ENCODE measurements at places on chromosomes 6 and 20.

GRCh38 chr6:22113026-22113766 lies 183.6 kb downstream of the PRL start:
- no peak overlapping the region for H3K4me3 ChIP-seq
- no peak overlapping the region for H3K27ac ChIP-seq
- peak; percentile 44 for DNase-seq
- no peaks in the 10 kb centered on the region for H3K36me3 ChIP-seq

DNA sequence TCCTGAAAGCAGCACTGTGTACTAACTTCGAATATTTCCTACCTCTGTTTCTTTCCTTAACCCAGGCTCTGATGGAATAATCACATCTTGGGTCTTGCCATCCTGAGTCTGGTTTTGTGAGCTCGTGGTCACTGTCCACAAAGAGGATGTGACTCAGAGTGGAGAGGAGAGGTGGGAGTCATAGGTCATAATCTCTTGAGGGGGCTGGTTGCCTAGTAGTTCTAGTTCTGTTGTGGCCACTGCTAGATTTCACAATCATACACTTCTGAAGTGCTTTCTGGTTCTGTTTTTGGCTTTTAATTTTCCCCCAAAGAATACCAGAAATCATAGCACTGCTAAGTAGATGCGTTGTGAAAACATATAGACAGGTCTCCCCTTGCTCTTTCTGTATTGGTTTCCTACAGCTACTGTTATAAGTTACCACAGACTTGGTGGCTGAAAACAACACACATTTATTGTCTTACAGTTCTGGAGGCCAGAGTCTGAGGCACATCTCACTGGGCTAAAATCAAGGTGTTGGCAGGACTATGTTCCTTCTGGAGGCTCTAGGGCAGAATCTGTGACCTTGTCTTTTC lies 102.8 kb downstream of the NRSN1 start:
- H3K36me3 ChIP-seq: no peaks in the 10 kb centered on the region
- H3K4me1 ChIP-seq: no peaks in the 10 kb centered on the region
- H3K4me3 ChIP-seq: no peak overlapping the region
- no peak overlapping the region for H3K27ac ChIP-seq

DNA sequence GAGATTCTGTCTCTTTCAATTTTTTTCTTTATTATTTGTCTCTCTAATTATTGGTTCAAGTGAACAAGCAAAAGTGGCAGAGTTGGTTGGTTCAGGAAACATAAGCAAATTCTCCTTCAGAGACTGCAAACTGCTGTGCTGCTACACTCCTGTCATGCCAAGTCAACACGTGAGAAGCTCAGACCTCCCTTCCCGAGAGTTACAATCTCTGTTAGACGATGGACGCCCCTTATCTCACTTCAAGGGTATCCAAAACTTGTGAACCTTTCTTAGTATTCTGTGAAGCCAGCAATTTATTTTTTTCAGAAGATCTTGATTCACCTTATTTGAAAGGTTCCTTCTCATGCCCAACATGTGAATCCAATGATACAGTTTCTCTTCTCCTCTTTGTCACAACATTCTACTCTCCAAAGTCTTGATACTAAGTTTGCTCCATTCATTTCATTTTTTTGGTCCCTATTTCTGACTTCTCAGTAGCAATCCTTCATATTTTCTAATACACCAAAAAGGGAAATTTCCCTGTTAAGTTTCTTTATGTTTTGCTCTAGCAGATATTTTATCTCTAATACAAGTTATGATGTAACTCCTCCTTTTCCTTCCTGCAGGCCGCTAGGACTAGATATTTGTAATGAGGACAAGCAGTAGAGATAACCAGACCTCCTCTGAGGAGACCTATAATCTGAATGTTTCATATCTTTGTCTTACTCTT lies 448.8 kb upstream of the CITED2 start:
- H3K4me3 ChIP-seq: no peak overlapping the region
- no peaks in the 10 kb centered on the region for H3K27me3 ChIP-seq
- H3K36me3 ChIP-seq: no peaks in the 10 kb centered on the region
- peaks cover 7% of the 10 kb centered on the region for H3K4me1 ChIP-seq

DNA sequence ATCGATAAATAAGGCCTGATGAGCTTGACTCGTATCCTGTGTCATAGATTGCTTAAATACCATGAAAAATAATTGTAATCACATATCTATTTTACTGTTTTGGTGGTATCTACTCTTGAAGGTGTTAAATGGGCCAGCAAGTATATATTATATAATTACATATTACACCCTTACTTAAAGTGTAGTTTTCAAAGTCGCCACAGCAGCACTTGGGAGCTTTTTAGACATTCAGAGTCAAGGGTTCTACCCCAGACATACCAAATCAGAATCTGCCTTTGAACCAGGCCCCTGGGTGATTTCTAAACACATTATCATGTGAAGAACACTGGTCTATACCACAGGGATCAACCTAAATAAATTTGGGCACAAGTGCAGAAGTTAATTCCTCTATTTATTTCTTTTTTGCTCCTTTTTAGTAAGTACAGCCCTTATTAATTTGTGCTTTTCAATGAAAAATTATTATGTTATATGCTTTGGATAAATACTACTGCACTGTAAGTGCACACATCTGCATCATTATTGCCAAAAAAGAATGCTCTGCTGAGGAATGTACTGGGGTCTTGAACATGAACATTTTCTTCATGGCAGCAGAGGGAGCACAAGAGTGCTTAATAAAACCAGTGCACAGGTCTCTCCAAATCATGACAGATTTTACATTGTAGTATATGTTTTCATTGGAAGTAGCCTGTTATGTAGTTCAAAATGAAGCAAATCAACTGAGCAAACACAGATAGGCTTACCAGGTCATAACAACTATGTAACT lies 3.1 kb upstream of the ATXN1 start:
- no peaks in the 10 kb centered on the region for H3K36me3 ChIP-seq
- no peaks in the 10 kb centered on the region for H3K27me3 ChIP-seq
- no peak overlapping the region for H3K4me3 ChIP-seq
- H3K4me1 ChIP-seq: peaks cover 20% of the 10 kb centered on the region
- DNase-seq: peak; percentile 55

- H3K27me3 ChIP-seq: no peaks in the 10 kb centered on the region
- H3K36me3 ChIP-seq: no peaks in the 10 kb centered on the region
- DNase-seq: peak; percentile 5
- H3K27ac ChIP-seq: no peak overlapping the region
These were observed 273.0 kb downstream of the PKHD1 start for GRCh38 chr6:51814418-51814817.

- H3K4me3 ChIP-seq: no peak overlapping the region
- H3K36me3 ChIP-seq: no peaks in the 10 kb centered on the region
- no peak overlapping the region for H3K27ac ChIP-seq
- no peaks in the 10 kb centered on the region for H3K27me3 ChIP-seq
- DNase-seq: no peak
- H3K4me1 ChIP-seq: peaks cover 21% of the 10 kb centered on the region
These were observed 14.0 kb downstream of the DCBLD1 start for GRCh38 chr6:117496383-117496990.

DNA sequence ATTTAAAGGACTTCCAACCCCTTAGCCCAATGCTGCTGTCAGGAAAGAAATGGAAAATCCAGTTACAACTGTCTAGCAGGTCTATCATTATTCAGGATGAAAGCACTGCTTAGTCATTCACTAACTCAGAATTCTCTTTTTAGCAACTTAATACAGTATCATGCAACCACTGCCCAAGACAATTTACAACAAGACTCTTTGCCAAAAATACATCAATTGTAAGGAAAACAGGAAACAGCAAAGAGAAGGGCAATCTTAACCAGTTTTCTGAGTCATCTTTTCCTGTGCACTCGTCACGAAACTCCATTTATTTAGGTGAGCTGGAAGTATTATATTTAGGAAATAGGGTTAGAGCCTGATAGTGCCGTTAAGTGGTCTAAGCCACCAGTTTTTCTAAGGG lies 1197.7 kb upstream of the CITED2 start:
- no peaks in the 10 kb centered on the region for H3K27me3 ChIP-seq
- H3K4me3 ChIP-seq: no peak overlapping the region
- H3K4me1 ChIP-seq: no peaks in the 10 kb centered on the region
- no peak for DNase-seq
- no peaks in the 10 kb centered on the region for H3K36me3 ChIP-seq

DNA sequence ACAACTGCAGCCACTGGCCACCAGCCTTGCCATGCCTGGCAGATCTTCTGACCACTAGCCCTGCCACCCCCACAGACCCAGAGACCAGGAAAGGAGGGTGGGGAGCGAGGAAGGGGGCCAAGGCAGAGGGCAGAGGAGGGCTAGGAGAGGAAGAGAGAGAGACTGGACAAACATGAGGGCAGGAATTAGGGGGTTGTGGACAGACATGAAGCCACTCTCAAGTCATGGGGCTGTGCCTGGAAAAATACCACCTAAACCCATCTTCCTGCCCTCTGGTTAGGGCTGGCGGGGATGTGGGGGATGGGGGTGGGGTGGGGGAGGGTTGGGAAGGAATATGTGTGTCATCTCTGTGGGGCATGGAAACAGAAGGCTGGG lies 1.4 kb upstream of the SLC29A1 start:
- DNase-seq: no peak
- no peaks in the 10 kb centered on the region for H3K36me3 ChIP-seq
- H3K4me1 ChIP-seq: peaks cover 56% of the 10 kb centered on the region
- no peaks in the 10 kb centered on the region for H3K27me3 ChIP-seq
- no peak overlapping the region for H3K27ac ChIP-seq

DNA sequence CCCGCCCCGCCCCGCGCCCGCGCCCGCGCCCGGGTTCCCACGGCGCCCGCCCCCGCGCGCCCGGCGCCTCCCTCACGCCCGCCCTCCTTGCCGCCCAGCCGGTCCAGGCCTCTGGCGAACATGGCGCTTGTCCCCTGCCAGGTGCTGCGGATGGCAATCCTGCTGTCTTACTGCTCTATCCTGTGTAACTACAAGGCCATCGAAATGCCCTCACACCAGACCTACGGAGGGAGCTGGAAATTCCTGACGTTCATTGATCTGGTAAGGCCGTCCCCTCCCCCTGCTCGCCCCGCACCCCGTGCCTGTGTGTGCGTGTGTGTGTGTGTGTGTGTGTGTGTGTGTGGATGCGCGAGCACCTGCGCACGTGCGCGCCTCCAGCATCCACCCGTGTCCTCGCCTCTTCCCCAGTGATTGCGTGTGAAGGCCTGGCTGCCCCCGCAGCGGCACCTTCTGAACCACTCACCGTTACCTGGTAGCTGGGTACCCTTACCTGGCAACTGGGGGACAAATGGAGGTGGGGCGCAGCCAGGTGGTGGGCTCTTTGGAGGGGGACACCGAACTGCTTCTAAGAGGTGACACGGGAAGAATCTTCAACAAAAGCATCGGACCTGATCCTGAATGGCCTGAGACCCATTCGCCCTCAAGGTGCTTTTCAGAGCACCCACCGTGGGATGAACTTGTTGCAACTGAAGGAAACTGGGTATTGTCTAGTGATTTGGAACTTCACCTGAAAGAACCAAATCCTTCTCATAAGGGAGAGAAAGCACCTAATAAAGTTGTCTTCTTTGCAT lies at the start of gene AIG1:
Gene AIG1, plus strand, starts transcription at position 84 of the 791 bp plus-strand sequence. Its CDS starts 37 bp downstream, at position 121.
- peak; percentile 76 for DNase-seq
- peak within 1 kb of the TSS; percentile 99 for H3K27ac ChIP-seq
- H3K4me3 ChIP-seq: peak within 1 kb of the TSS; percentile 85
- no peaks in the 10 kb centered on the region for H3K27me3 ChIP-seq
- H3K36me3 ChIP-seq: no peaks in the 10 kb centered on the region

GRCh38 chr6:37225350-37226169 lies 32.0 kb upstream of the TBC1D22B start:
- peaks cover 10% of the 10 kb centered on the region for H3K4me1 ChIP-seq
- H3K27ac ChIP-seq: no peak overlapping the region

DNA sequence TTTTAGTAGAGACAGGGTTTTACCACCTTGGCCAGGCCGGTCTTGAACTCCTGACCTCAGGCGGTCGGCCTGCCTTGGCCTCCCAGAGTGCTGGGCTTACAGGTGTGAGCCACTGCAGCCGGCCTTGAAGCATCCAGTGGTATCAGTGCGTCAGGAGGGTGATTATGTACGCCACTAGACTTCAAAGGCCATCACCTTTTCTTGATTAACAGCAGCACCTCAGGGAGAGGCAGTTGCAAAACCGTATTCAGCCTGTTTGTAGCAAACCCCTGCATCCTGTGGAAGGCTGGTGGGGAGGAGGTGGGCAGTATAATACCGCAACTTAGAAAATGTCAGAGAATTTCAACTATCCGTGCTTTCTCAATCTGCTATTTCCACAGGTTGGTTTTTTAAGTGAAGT lies 27.3 kb upstream of the SHLD1 start:
- no peaks in the 10 kb centered on the region for H3K36me3 ChIP-seq
- no peak overlapping the region for H3K27ac ChIP-seq
- no peak overlapping the region for H3K4me3 ChIP-seq
- DNase-seq: no peak

GRCh38 chr20:57053793-57054552 lies 212.5 kb downstream of the BMP7 start:
- no peak for DNase-seq
- H3K27me3 ChIP-seq: no peaks in the 10 kb centered on the region
- H3K4me1 ChIP-seq: no peaks in the 10 kb centered on the region

- no peak for DNase-seq
- no peak overlapping the region for H3K27ac ChIP-seq
- H3K4me3 ChIP-seq: no peak overlapping the region
These were observed 42.4 kb downstream of the HDDC2 start for GRCh38 chr6:125259354-125259736.

DNA sequence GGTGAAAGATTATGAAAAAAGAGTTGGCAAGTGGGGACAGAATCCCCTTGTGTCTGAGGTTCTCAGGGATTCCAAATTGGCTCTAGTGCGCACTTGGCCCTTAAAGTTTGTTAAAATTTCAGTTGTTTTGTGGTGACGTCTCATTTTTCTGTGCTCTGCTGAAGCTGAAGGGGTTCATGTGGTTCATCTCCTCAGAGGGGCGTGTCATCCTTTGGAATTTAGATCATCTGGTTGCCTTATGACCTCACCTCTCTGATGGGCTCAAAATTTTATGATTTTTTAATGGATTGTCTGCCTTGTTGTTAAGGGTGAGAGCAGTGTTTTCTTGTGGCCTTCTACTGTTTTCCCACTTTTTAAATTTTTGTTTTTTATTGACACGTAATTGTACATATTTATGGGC lies 20.3 kb downstream of the CYB5R4 start:
- no peaks in the 10 kb centered on the region for H3K36me3 ChIP-seq
- no peak overlapping the region for H3K27ac ChIP-seq
- no peaks in the 10 kb centered on the region for H3K27me3 ChIP-seq
